Vagina (tissue), 2 donors: ENCODE measurements at places on chromosomes 4 and X.
A peak's percentile ranks its signal among the peaks of the same experiment; 100 is the strongest.

DNA sequence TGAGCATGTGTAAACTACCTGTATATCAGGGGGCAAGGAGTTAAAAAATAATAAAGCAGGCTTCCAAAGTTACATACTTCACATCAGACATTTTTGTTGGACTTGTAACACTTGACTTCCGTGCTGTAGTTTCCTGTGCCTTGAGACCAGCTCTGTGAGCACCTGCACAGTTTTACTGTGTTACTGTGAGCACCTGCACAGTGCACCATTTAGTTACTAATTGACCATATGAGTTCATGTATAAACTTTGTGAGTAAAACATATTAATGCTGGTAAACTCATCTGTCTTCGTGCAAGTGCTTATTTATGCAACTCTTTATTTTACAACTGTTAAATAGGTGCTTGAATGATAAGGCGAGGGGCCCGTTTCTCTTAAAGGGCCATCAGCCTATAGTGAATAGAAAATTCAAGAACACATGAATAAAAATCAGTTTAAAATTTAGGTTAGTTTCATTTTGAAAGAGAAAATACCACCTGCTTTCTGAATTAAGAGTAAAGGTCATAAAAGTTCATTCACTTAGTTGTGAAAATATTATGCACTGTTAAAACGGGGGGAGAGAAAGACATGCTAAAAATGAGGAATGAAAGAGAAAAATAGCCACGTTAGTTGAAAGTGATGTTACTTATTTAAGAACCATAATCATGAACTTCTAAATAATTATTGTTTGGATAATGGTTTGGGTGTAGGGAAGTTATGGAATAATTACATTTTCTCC is 42.4 kb downstream of the USP9X start:
- no peak for DNase-seq
- peaks cover 9% of the 10 kb centered on the region for H3K4me1 ChIP-seq
- H3K4me3 ChIP-seq = no peak overlapping the region
- H3K27ac ChIP-seq = no peak overlapping the region

DNA sequence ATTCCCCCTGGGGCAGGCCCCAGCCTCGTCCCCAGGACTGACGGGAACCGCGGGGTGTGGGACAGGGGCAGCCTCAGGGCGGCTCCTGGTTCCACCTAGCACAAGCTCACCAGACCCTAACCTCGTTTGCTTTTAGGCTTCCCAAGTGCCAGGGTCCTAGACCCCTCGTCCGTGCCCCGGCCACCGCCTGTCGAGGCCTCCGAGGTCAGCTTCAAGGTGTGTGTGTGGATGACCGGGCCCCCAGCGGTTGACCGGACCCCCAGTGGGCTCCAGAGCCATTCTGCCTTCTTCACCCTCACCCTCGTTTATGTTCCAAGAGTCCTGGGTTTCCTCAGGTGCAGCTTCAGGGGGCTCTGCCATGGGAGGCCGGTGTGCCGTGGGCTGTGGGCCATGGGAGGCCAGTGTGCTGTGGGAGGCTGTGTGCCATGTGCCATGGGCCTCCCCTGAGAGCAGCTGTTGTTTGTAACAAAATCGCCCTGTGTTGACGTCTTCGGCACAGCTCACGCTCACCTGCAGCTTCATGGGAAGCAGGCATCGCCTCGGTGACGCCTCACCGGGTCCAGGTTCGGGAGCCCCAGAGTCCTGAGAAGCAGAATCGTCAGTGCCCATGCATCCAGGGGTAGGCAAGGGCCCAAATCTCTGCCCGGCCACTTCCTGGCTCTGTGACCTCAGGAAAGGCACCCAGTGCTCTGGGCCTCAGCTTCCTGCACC is 43.0 kb upstream of the HMX1 start:
- peak; percentile 70 for DNase-seq
- no peak overlapping the region for H3K4me3 ChIP-seq
- H3K4me1 ChIP-seq = no peaks in the 10 kb centered on the region
- no peaks in the 10 kb centered on the region for H3K27me3 ChIP-seq

DNA sequence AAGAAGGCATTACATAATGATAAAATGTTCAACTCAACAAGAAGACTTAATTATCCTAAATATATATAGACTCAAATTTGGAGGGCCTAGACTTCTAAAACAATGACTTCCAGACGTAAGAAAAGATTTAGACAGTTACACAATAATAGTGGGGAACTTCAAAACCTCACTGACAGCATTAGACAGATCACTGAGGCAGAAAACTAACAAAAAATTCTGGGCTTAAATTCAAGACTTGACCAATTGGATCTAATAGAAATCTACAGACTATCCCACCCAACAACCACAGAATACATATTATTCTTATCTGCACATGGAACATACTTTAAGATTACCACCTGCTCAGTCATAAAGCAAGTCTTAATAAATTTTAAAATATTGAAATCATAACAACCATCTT is 93.3 kb upstream of the ARSJ start:
- no peak overlapping the region for H3K27ac ChIP-seq
- no peak overlapping the region for H3K4me3 ChIP-seq
- no peaks in the 10 kb centered on the region for H3K36me3 ChIP-seq
- no peak for DNase-seq

- no peak overlapping the region for H3K27ac ChIP-seq
- no peaks in the 10 kb centered on the region for H3K36me3 ChIP-seq
- no peak for DNase-seq
- no peaks in the 10 kb centered on the region for H3K27me3 ChIP-seq
- H3K4me3 ChIP-seq = no peak overlapping the region
- H3K4me1 ChIP-seq = no peaks in the 10 kb centered on the region
These were observed 37.5 kb downstream of the PNPLA4 start for GRCh38 chrX:7889680-7890079.

DNA sequence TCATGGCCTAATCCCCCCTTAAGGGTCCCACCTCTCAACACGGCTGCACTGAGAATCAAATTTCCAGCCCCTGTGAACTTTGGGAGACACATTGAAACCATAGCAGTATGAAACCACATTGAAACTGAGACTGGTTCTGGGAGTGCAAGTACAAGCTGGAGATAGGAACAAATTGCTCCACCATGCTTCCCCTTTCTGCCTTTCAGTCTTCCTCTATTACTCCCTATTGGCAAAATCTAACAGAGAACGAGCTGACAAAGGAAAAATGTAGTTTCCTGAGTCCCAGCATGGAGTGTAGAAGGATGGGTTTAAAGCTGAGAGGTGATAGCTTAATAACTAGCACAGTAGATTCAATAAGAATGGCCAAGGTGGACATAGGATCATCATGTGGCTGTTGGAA is 161.7 kb upstream of the RPL34 start:
- no peaks in the 10 kb centered on the region for H3K4me1 ChIP-seq
- DNase-seq = no peak
- no peaks in the 10 kb centered on the region for H3K36me3 ChIP-seq
- H3K27ac ChIP-seq = no peak overlapping the region
- H3K4me3 ChIP-seq = no peak overlapping the region

- H3K36me3 ChIP-seq = no peaks in the 10 kb centered on the region
- no peak overlapping the region for H3K4me3 ChIP-seq
- H3K4me1 ChIP-seq = no peaks in the 10 kb centered on the region
- no peak overlapping the region for H3K27ac ChIP-seq
- DNase-seq = no peak
- H3K27me3 ChIP-seq = no peaks in the 10 kb centered on the region
These were observed 746.1 kb upstream of the EPHA5 start for GRCh38 chr4:66416425-66416824.

DNA sequence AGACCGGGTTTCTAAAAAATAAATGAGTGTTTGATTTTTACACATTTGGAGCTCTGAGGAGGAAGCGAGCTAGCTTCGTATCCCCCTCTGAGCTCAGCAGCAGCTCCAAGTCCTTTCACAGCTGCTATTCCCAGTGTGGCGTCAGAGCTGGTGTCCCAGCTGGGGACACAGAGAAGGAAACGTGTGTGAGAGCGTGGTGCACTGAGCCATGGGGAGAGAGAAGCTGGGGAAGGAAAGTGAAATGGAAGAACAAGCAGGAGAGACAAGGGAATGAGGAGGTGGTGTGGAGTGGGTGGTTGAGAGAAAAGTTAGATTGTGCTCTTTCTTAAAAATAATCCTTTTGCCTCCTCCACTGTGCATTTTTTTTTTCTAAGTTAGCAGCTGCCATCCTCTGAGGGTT is 79.5 kb upstream of the SLC4A4 start:
- H3K4me1 ChIP-seq = no peaks in the 10 kb centered on the region
- DNase-seq = no peak
- no peaks in the 10 kb centered on the region for H3K36me3 ChIP-seq
- no peak overlapping the region for H3K4me3 ChIP-seq
- H3K27ac ChIP-seq = no peak overlapping the region
- H3K27me3 ChIP-seq = no peaks in the 10 kb centered on the region

GRCh38 chrX:97636473-97637140 is 752.9 kb downstream of the RPA4 start:
- H3K4me1 ChIP-seq = no peaks in the 10 kb centered on the region
- H3K36me3 ChIP-seq = no peaks in the 10 kb centered on the region
- H3K4me3 ChIP-seq = no peak overlapping the region
- no peak for DNase-seq
- no peaks in the 10 kb centered on the region for H3K27me3 ChIP-seq

DNA sequence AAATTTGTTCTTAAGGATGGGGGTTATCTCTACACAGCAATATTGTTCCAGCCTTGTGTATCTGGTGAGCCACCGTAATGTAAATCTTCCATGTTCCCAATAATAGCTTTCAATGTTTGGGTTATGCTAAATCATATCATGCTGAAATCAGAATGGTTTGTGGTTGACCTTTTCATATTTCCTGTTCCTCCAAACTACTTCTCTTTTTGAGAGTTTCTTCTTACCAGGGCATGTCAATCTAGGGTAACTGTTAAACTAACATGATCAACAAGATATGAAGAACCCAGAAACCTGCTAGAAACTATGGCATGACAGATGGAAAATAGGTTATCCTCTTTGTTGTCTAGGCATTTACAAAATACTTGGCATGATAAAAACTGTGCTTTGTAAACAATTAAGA is 22.0 kb downstream of the TNMD start:
- no peaks in the 10 kb centered on the region for H3K36me3 ChIP-seq
- H3K4me1 ChIP-seq = no peaks in the 10 kb centered on the region
- DNase-seq = no peak
- no peak overlapping the region for H3K4me3 ChIP-seq
- H3K27me3 ChIP-seq = no peaks in the 10 kb centered on the region
- no peak overlapping the region for H3K27ac ChIP-seq

- no peaks in the 10 kb centered on the region for H3K36me3 ChIP-seq
- no peak for DNase-seq
- peaks cover 8% of the 10 kb centered on the region for H3K4me1 ChIP-seq
- no peak overlapping the region for H3K4me3 ChIP-seq
- peaks cover 16% of the 10 kb centered on the region for H3K27me3 ChIP-seq
- no peak overlapping the region for H3K27ac ChIP-seq
These were observed 6.9 kb upstream of the ARX start for GRCh38 chrX:25022499-25023325.

- peaks cover 48% of the 10 kb centered on the region for H3K4me1 ChIP-seq
- H3K27ac ChIP-seq = peak overlapping the region; percentile 98
- H3K4me3 ChIP-seq = peak overlapping the region; percentile 64
These were observed 904 bp upstream of the WDR1 start for GRCh38 chr4:10117359-10118047.

DNA sequence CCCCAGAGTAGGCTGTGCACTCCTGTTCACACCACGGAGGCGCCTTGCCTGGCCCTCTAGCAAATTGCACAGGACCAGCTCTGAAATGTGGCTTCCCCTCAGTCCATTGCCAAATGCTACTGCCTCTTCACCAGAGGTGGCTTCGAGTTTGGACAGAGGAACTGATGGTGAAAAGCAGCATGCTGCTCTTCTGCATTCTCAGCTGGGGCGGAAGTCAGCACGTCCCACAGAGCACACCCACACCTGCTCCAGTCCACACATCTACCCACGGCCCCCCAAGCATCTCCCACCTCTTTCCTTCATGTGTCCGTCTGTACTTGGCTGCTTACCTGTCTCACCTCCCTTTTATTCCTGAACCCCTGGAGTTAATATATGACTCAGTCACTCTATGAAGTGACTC is 43.5 kb downstream of the LRP2BP start:
- no peak overlapping the region for H3K4me3 ChIP-seq
- no peaks in the 10 kb centered on the region for H3K27me3 ChIP-seq
- H3K4me1 ChIP-seq = no peaks in the 10 kb centered on the region
- H3K36me3 ChIP-seq = no peaks in the 10 kb centered on the region
- no peak for DNase-seq

GRCh38 chrX:118720058-118720707 is 7.2 kb upstream of the IL13RA1 start:
- H3K27ac ChIP-seq = no peak overlapping the region
- no peak for DNase-seq
- H3K4me3 ChIP-seq = no peak overlapping the region
- H3K27me3 ChIP-seq = no peaks in the 10 kb centered on the region

DNA sequence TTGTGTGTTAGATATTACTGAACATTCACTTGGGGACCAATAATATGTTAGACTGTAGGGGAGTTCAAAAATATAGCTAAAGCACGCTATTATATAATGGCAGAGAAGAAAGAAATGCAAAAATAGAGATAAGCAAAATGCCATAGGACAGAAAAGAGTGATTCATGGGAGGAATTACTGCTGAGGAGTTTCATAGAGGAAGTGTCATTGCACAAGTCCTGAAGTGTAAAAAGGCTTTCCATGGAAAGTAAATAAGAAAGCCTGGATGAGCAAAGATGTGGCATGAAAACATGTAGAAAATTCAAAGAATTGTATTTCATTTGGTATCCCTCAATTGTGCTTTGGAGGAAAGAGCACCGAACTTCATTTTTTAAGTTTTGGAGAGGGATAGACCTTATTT is 14.5 kb downstream of the HMGB2 start:
- no peak for DNase-seq
- H3K4me3 ChIP-seq = no peak overlapping the region
- no peak overlapping the region for H3K27ac ChIP-seq
- H3K36me3 ChIP-seq = no peaks in the 10 kb centered on the region
- no peaks in the 10 kb centered on the region for H3K4me1 ChIP-seq
- no peaks in the 10 kb centered on the region for H3K27me3 ChIP-seq

DNA sequence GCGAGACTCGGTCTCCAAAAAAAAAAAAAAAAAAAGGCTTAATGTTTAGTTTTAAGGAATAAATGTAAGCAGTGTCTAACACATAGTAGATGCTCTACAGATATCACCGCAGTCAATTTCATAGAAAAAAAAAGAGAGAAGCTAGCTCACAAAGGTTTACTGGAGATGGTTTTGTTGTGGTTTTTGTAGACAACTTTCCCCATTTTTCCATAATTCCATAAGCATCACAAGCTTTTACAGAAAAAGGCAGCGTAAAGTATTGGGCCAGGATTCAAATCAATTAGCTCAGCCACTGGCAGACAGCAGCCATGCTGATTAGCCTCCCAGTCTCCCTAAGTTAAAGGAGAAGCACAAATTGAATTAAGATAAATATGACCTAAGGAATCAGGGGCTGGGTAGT is 1.5 kb downstream of the GRSF1 start:
- H3K27me3 ChIP-seq = no peaks in the 10 kb centered on the region
- peak overlapping the region; percentile 60 for H3K4me3 ChIP-seq
- H3K36me3 ChIP-seq = peaks cover 22% of the 10 kb centered on the region
- no peak for DNase-seq

DNA sequence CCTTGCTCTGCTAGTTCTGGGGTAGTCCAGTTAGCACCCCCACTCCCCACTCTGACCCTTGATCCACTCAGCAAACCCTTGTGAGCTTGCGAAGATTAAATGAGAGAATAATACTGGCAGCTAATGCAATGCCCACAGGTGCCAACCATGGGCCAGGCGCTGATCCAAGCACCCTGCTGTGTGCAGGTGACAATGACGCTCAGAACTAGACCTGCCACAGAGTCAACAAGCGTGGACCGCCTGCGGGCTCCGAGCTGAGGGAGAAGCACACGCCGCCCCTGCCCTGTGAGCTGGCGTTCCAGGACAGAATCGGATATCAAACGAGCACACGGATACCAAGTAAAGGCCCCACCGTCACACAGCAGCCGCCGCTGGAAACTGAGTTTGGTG is 129.2 kb downstream of the FAM53A start:
- peaks cover 6% of the 10 kb centered on the region for H3K4me1 ChIP-seq
- DNase-seq = no peak
- H3K27me3 ChIP-seq = no peaks in the 10 kb centered on the region
- no peak overlapping the region for H3K4me3 ChIP-seq
- H3K27ac ChIP-seq = no peak overlapping the region
